NCI-H187 (cell line): ENCODE measurements at places on chromosomes 7 and 10.

GRCh38 chr7:112266141-112266540 is 59.6 kb downstream of the ZNF277 start:
- DNase-seq = no peak

- no peak for DNase-seq
These were observed 26.0 kb downstream of the AGK start for GRCh38 chr7:141577043-141577839.

- DNase-seq = no peak
These were observed 61.0 kb upstream of the SMIM30 start for GRCh38 chr7:113179313-113179712.

DNA sequence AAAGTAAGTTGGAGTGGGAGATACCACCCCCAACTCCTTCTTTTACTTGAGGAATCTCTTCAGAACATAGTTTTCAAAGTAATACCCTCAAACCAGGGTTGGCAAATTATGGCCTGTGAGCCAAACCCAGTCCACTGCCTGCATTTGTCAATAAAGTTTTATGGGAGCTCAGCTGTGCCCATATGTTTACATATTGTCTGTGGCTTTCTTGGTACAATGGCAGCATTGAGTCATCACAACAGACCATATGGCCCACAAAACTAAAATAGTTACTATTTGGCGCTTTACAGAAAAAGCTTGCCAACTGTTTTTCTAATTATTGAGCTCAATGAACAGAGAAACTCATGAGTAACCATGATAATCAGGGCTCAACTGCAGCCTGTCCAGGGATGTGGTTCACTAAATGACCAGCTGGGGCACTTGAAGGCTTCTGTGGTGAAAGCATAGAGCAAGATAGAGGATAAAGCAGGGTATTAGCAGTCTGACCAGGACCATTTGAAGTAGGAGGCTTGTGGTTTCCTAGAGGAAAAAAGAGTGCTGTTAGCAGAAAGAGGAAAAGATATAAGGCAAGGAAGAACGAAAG is 196.0 kb upstream of the GRB10 start:
- no peak for DNase-seq

DNA sequence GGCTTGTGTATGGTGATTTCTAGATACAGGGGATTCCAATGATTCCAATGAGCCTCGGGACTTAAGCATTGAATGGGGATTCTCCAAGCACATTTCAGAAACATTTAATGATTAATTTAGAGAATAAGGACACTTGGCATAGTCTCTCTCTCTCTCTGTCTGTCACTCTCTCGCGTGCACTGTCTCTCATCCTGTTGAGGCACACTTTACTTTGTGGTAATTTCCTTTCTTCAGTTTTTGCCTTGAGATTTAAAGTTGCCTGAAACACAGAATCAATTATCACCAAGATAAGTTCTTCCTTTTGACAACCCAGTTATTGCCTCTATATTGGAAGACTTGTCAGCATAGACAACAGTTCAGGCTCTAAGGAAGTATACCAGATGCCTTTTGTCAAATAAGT is 131.6 kb downstream of the ARID5B start:
- no peak for DNase-seq

- DNase-seq = no peak
These were observed 12.3 kb downstream of the DDC start for GRCh38 chr7:50552921-50553320.

GRCh38 chr10:103265717-103266329 is 11.1 kb upstream of the INA start:
- DNase-seq = no peak
